ENCODE measurements at places on chromosomes 3 and 15.

GRCh38 chr3:177209509-177209908, 12.2 kb upstream of the TBL1XR1 start:
- no peak for DNase-seq

DNA sequence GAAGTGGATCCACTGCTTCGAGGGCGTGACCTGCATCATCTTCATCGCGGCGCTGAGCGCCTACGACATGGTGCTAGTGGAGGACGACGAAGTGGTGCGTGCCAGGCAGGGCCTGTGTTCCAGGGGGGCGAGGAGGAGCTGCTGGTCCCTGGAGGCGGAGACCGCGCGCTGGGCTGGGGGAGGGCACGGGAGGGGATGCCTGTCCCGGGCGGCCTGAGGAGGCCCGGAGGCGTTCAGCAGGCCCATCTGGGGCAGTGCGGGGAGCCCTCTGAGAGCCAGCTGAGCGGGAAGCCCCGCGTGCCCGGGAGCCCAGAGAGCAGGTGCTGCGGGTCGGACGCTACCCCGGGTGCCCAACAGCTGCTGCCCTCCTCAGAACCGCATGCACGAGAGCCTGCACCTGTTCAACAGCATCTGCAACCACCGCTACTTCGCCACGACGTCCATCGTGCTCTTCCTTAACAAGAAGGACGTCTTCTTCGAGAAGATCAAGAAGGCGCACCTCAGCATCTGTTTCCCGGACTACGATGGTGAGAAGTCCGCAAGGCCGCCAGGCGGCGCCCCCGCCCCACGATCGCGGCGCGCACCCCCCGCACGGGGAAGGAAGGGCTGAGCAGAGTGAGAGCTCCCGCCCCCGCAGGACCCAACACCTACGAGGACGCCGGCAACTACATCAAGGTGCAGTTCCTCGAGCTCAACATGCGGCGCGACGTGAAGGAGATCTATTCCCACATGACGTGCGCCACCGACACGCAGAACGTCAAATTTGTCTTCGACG, 2.9 kb downstream of the GNAT1 start:
- peak; percentile 80 for DNase-seq

DNA sequence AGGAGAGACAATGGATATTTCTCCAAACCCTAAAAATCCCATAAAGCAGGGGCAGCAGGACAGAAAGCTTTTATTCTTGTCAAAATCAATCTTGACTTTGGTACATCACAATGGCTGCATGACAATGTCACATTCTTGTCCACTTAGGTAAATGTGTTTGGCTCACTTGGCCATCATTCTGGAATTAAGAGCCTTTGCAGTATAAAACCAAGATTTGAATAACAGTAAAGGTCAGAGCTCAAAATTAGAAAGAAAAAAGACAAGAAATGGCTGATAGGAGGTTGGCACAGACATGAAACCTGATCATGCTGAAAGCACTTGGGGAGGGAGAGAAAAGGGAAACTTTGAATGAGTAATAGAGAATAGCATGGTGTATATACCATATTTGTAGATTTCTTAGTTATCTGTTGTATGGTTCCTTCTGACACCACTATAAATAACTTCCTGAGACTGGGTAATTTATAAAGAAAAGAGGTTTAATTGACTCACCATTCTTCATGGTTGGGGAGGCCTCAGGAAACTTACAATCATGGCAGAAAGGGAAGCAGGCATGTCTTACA, 158.5 kb upstream of the SGO1 start:
- DNase-seq, result no peak

DNA sequence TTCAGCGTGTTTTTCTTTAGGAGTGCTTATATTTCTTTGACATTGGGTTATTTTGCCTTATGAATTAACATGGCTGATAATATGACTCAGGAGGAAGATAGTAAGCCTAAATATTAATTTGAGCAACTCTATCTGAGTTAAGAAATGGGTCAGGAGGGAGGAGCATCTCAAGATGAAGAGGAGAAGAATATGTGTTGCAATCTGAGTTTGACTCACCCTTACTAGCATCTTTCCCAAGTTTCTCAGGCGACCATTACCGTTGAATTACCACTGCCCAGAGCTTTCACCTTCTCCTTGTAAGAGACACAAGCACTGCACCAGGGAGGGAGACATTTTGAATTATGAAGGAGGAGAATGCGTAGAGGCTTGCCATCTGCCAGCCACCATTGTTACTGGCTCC, 138.3 kb upstream of the MYRIP start:
- no peak for DNase-seq
